Endodermal cell (in vitro differentiated cells): ENCODE measurements at places on chromosomes 11 and 22.
A peak's percentile ranks its signal among the peaks of the same experiment; 100 is the strongest.

GRCh38 chr22:40519284-40519947 lies 117.1 kb downstream of the MRTFA start:
- DNase-seq = no peak

- no peak for DNase-seq
Measured at GRCh38 chr11:83020942-83021779, 50.5 kb downstream of the RAB30 start.

- DNase-seq = no peak
Measured at GRCh38 chr11:16098526-16099205, 257.7 kb downstream of the SOX6 start.

DNA sequence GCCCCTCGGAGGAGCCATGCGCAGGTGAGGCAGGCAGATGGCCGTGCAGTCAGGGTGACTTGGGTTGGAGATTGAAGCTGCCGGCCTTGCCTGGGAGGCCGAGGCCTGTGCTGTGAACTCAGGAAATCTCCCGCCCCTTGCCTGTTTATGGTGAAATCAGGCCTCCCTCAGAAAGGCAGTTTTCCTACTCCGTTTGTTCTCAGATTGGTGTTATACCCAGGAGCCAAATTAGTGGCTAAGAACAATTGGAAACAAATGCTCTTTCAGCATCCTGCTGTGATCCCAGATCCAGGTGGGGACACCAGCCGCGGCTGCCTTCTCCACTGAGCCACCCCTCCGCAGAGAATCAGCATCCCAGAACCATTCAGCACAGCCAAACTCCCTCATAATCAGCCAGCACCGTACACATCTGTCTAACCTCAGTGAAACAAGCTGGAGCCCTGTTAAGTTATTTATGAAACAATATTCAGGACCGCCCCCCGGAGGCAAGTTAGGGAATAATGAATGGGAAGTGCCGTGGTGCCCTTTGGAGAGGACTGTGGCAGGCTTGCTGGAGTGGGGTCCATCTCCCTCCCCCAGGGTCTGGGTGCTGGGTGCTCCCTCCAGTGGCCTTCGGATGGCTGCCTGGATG lies 60.0 kb downstream of the PKNOX2 start:
- peak; percentile 76 for DNase-seq

- DNase-seq = no peak
Measured at GRCh38 chr11:134957540-134958335, 545.7 kb upstream of the B3GAT1 start.

GRCh38 chr11:134784046-134784445 lies 372.0 kb upstream of the B3GAT1 start:
- no peak for DNase-seq

DNA sequence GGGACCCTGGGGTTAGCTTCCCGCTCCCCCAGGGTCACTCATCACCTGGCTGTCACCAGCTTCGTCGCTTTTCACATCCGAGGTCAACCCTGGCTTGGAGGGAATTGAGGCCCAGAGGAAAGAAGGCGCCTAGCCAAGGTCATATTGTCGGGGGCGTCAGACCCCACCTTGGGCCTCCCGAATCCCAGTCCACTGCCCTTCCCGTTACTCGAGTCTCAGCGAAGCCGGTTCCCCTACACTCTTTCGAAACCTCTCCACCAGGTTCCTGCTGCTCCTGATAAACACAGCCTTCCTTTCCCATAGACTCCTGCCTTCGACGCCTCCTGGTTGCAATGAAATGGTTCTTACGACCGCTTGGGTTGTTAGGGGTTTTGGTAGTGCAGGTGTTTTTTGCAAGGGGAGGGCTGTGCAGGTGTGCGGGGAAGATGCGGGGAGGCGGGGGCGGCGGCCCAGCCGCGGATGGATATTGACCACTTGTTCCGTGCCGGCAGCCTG lies 642 bp downstream of the NAA40 start:
- no peak for DNase-seq

GRCh38 chr11:7538031-7538430 lies 24.2 kb downstream of the PPFIBP2 start:
- DNase-seq = no peak

GRCh38 chr11:94647926-94648325 lies 80.8 kb downstream of the PIWIL4 start:
- peak; percentile 76 for DNase-seq

GRCh38 chr11:121105063-121105480 lies 4.0 kb downstream of the TECTA start:
- DNase-seq = no peak

DNA sequence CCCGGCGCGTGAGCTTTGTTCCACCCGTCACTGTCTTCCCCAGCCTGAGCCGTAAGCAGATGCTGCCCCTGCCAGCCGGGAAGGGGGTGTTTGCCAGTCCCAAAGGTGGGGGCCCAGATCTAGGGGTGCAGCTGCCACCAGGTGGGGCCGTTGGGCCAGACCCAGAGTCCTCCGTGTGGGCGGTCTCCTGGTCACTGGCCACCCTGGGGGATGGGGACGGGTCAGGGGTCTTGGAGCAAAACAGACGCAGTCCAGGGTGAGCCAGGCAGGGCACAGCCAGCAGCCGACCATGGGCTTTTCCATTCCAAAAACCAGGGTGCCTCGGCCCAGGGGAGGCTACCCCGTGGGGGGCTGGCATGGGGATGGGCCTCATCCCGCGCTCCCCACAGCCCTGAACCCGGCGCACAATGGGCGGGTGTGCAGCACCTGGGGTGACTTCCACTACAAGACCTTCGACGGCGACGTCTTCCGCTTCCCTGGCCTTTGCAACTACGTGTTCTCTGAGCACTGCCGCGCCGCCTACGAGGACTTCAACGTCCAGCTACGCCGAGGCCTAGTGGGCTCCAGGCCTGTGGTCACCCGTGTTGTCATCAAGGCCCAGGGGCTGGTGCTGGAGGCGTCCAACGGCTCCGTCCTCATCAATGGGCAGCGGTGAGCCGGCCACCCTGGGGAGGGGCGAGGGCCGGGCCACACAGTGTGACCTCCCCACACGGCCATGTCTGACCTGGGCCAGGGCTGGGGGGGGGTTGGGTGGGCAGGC lies 3.5 kb downstream of the MUC5B start:
- DNase-seq = peak; percentile 65

DNA sequence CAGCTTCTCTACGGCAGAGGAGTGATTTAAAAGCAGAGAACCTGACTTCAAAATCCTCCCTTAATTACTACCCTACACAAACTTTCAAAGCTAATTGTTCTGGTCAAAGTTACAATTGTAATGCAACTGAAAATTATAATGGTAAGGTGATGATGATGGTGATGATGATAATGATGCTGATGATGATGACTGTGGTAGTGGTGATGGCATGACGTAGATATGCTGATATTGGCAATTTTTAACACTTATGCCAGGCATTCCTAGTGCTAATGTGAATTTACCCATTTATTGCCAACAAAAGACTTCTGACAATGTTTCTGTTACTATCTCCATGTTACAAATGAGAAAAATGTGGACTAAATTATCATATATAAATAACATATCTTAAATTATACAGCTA lies 1831.1 kb downstream of the LRRC4C start:
- no peak for DNase-seq

DNA sequence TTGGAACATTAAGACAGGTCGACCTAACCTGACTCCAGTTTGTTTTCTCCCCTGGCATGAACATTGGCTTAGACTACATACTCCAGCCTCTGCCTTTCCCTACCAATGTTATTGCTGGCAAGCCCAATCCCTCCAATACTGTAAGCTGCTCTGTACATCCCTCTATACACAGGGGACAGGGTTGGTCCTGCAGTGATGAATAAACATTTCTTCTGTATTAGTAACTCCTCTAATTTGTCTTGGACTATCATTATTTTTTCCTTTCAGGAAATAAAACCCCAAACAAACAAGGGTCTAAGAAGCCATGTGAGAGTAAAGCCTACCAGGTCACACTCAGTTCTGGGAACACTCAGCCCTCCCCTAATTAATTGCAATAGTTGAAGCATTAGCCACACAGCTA lies 35.1 kb upstream of the FJX1 start:
- DNase-seq = no peak
